ENCODE measurements at places on chromosomes 1 and 21. TPM values are rescaled to one million over a fixed set of nuclear protein-coding genes. Genes with fewer than 3 reads are reported as not detected.

Gene FMO2
- total RNA-seq, result not detected

Gene LAMC2
- not detected for total RNA-seq

Gene CTTNBP2NL
- 0.25 TPM for total RNA-seq

Gene RSPO1
- total RNA-seq, result not detected

Gene ANXA9
- not detected for total RNA-seq

Gene GNB1
- total RNA-seq, result 149 TPM

Gene AMIGO1
- total RNA-seq, result 16.9 TPM

Gene CASZ1
- 21.8 TPM for total RNA-seq

Gene GBP7
- not detected for total RNA-seq

Gene HAO2
- not detected for total RNA-seq

Gene TRPM2
- 2.9 TPM for total RNA-seq
